ENCODE measurements at places on chromosomes 3 and 15.

- no peak for DNase-seq
Measured at GRCh38 chr3:8320711-8321458, 180.7 kb upstream of the LMCD1 start.

- no peak for DNase-seq
Measured at GRCh38 chr3:45509768-45510129, 84.8 kb upstream of the LIMD1 start.

GRCh38 chr3:36373084-36373483 is 7.2 kb upstream of the STAC start:
- no peak for DNase-seq

GRCh38 chr3:192122832-192123594 is 604.3 kb downstream of the FGF12 start:
- no peak for DNase-seq

GRCh38 chr15:67253549-67254237 is 768 bp downstream of the AAGAB start:
- no peak for DNase-seq

DNA sequence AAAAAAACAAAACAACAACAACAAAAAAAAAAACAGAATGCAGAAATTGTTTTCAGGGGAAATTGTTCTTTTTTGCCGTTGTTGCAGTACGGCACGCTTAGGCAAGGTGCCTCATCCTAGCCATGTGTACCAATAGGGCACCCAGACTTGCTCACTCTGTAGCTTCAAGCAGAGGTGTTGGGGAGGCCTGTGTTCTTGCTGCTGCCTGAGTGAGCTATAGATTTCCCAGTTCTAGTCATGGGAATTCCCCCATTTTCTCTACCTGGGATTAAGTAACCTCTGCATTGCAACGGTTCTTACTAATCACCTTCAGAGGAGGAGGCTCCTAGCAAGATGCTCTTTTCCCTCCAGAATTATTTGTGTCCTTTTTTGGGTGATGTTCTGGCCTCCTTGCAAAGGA is 12.9 kb upstream of the PARL start:
- DNase-seq, result no peak

DNA sequence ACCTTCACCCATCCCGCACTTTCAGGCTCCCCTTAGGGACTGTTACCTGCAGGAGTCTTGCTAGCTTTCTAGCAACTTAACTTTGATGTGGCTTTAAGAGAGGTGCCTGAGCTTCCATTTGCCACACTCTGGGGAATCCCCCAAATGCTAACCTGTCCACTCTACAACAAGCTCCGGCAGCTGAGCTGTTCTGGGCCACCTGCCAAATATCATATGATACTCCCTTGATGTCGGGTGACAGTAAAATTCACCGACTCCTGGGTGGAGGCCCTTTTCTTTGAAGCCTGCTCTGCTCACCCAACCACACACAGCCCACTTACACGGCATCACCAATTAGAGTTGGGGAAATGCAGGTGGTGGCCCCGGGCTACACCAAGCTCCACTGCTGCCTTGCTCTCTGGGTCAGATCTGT is 38.0 kb upstream of the XCR1 start:
- DNase-seq, result peak; percentile 29

DNA sequence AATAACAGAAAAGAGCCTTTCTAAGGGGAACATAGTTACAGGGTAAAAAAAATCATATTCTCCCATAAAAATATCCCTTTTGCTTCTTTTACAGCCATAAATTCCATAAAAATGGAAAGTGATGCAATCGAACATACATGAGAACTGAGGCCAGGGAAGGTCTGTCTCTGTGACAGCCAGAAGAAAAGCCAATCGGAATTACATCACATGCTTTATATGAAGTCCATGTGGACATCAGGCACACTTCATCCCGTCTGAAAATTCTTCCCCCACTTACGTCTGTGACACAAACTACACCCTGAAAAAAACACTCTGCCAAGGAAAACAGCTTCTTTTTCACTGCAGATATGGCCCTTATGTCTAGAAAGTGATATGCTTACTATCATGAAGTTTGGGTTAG is 323.5 kb downstream of the ERC2 start:
- no peak for DNase-seq

- DNase-seq, result peak; percentile 73
Measured at GRCh38 chr3:136194409-136195257, 1.5 kb downstream of the MSL2 start.

DNA sequence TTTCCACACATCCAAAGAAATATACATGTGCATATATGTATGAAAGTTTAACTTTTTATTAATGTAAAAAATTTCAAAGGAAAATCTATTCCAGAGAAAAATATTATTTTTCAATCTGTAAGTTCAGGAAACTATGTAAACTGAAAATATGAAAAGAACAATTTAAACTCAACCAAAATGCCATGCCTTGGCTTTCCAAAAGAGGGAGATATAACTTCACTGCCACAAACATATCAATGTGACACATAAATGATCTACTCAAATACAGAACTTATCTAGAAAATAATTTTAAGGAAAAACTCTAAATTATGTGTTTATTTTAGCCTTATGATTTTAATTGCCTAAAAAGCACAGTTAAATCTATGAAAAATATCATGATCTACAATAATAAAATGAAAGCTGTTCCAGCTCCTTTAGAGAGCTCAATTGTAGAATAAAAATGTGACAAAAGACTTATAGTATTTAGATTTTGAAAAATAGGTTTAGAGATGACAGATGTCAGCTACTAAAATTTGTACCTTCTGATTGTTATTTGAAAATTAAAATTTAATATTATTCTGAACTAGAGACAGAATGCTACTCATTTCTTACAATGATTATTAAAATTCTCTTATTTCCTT is 94.8 kb downstream of the GBE1 start:
- DNase-seq, result no peak

DNA sequence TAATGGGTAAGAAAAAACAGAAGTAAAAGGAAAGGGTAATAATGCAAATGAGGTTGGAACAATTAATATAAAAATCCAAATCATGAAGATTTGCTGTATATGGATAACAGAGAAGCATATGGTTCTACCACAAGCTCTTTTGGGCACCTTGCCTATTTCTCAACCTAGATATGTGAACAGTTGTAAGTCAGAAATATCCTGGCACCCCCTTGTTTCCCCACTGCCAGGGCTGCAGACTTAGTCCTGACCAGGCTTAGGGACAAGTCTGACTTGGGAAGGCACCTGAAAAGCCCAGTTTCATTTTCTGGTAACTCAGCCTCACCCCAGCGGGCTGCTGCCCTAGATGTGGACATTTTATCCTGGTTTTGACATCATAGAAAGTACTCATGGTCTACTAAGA is 183.2 kb upstream of the STAC start:
- DNase-seq, result no peak

GRCh38 chr3:69425249-69425648 is 39.4 kb upstream of the FRMD4B start:
- DNase-seq, result peak; percentile 48

DNA sequence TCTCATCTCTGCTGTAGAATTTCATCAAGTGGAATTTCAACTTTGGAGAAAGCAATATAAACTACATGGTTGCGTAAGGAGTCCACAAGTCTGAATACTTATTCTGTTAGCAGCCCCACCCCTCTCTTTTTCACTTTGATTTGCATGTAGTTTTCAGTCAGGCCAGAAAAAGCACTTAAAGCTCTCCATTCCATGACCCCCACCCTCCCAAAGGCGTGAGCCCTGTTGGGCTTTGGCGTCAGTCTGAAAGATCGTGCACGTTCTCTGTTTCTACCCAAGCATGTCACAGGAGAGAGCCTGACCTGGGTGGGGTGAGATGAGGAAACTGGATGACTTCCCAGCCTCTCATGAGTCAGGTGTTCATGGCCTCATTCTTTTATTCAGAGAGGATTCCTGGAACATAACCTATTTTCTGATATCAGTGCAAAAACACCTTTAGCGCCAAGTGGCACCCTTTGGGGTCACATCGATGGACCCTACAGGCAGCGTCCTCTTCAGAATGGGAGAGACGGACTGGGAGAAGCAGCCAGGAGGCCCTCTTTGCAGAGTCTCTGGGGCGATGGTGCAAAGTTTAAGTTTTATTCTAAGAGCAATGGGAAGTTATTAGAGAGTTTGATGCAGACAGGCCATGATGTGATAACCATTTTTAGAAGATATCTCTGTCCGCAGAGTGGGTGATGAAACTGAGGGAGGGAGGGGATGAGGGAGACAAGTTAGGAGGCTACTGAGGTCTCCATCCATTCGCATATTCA is 55.8 kb downstream of the LSM3 start:
- no peak for DNase-seq

DNA sequence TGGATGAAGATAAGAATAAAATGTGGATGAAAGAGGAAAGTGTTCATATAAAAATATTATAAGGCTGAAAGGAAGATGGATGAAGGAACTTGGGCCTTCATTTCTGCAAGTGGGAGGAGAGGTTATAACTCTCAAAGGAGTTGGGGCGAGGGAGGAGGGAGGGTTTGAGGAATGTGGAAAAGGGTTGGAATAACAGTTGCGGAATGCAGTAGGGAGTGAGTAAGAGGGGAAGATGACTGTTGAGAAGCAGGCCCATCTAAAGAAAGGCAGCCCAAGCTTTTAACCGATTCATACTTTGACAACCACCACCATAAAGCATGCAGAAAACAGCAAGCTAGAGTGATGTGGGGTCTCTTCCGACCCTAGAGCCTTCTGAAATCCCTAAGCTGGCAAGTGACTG is 8.3 kb upstream of the TM4SF4 start:
- DNase-seq, result no peak

GRCh38 chr3:14997941-14998340 is 50.6 kb downstream of the NR2C2 start:
- DNase-seq, result no peak

DNA sequence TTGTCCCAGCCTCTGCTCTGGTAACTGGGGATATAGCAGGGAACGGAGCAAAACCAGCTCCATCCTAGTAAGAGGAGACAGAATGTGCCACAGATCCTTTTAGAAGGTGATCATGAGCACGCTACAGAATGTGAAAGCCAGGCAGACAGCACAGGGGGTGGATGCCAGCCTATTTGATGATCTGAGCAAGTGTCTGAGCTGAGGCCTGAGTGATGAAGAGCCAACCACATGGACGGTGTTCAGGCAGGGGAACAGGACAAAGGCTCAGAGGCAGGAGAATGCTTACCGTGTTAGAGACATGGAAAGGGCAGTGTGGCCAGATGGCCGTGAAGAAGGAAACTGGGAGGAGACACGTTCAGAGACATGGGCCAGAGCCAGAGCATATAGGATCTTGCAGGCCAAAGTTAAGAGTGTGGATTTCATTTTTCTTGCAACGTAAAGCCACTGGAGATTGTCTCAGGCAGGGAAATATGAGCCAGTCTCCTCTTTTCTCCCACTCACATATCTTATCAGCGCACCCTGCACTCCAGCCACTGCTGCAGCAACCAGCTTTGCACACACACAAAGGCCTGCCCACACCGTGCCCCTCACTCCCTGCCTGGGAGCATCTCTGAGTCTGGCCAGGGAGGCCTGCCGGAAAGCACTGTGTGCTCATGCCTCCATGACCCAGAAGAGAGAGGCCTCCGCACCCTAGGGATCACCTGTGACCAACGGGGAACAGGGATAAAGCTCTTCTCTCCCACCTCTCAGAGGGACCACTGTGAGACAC is 20.1 kb downstream of the RAB43 start:
- no peak for DNase-seq

- no peak for DNase-seq
Measured at GRCh38 chr3:106125321-106125720, 256.5 kb upstream of the CBLB start.

DNA sequence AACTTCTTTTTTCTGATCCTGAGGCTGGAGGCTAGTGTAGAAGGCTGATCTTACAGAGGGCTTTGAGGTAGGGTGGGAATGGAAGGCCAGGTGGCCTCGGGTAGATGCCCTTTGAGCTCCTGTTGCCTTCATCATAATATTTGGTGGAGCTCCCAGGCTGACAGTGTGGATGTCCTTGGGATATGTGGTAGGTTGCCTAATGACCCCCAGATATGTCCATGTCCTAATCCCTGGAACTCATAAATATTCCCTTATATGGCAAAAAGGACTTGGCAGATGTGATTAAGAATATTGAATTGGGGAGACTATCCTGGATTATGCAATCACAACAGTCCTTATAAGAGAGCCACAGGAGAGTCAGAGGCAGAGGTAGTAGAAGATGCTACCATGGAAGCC is 5.5 kb downstream of the ADAMTSL3 start:
- no peak for DNase-seq
